NCI-H1092 (cell line): ENCODE measurements at places on chromosomes 11 and 22.

- DNase-seq, result no peak
Observed at GRCh38 chr11:69539416-69540117, 58.1 kb downstream of the LINC01488 start.

DNA sequence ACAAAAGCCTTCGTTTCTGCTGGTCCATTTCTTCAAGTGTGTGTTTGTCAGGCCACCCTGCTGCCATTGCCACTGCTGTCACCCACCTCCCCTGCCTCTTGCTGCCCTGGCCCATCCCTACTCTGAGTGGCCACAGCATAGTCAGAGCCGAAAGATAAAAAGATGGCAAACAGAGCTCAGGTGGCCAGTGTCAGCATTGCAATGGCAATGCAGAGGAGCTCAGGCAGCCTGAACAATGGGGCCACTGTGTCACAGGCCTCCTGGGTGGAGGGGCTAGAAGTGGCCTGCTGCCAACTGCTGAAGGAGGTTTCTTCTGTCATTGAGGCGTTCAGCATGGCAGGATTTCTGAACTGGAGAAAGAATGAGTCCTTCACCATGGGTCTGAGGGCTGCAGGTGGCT is 137.1 kb downstream of the CSNK2A3 start:
- no peak for DNase-seq

DNA sequence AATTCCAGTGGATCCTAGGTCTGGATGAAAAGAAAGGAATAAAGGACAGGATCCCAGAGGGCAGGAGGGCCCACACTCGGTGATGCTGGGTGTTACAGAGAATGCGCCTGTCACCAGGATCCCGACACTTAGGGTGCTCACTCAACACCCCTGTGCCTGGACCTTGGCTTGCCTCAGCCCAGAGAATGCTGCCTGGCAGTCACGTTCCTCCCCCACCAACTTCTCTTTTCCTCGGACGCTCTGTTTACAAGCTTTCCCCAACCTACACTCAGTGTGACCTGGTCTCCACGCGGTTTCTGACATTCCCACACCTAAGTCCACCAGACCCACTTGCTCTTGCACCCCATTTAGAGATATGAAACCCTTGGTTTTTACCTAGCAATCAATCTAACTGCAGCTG is 38.0 kb upstream of the ETS1 start:
- no peak for DNase-seq

DNA sequence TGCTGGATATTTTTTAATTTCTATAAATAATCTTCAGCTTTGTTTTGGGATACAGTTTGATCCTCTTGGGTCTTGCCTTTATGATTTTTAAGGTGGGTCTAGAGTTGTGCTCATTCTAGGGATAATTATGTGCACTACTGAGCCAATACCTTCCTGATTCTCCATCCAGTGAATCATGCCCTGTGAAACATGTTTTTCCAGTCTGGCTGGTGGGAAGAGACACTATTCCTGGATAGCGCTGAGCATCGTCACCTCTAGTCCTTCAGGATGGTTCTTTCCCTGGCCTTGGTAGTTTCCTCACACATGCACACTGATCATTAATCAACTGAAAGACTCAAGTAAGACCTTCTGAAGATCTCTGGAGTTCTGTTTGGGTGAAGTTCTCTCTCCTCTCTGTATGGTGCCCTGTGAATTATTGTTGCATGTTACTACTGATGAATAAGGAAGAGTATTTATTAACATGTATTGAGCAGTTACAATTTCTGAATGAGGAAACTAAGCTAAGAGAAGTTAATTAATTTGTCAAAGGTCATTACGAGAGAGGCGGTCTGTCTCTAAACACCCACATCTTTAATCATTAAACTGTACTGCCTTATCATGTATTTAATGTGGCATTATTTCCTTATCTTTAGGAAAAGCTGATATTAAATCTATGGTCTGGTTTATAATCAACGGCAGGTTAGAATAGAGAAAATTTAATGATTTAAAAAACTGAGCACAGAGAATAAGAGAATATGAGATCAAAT is 39.1 kb upstream of the LIPT2 start:
- DNase-seq, result no peak

DNA sequence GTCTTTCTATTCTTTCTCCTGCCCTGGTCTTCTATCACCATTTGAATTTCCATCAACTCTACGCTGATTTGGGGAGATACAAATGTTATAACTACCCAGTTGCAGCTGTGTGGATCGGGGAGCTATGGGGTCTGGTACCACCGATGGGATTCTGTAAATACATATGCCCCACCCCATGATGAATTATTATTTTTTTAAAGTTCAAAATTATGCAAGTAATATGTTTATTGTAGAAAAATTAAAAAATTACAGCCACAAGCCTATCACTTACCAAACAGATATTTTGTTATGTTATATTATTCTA is 52.4 kb upstream of the CLMP start:
- DNase-seq, result no peak

DNA sequence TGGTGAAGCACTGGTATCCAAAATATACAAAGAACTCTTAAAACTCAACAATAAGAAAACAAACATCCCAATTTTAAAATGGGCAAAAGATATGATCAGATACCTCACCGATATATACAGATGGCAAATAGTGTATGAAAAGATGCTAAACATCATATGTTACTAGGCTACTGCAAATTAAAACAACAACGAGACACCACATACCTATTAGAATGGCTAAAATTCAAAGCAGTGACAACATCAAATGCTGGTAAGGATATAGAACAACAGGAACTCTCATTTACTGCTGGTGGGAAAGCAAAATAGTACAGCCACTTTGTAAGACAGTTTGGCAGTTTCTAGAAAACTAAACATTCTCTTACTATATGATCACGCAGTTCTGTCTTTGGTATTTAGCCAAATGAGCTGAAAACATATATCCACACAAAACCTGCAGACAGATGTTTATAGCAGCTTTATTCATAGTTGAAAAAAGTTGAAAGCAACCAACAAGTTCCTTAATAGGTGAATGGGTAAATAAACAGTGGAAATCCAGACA is 38.5 kb downstream of the SIK3 start:
- DNase-seq, result no peak

GRCh38 chr22:23067023-23067650 is 3.2 kb upstream of the GNAZ start:
- DNase-seq, result no peak

DNA sequence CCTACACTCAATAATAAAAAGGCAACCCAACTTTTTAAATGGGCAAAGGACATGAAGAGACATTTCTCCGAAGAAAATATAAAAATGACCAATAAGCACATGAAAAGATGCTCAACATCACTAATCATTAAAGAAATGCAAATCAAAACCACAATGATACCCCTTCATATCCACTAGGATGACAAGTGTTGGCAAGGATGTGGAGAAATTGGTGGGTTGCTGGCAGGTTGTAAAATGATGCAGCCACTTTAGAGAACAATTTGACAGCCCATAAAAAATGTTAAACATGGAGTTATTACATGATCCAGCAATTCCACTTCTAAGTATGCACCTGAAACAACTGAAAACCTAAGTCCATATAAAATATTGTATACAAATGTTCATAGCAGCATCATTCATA is 73.2 kb upstream of the LMO2 start:
- no peak for DNase-seq

- no peak for DNase-seq
Observed at GRCh38 chr11:61717286-61718033, 35.0 kb upstream of the MYRF start.

DNA sequence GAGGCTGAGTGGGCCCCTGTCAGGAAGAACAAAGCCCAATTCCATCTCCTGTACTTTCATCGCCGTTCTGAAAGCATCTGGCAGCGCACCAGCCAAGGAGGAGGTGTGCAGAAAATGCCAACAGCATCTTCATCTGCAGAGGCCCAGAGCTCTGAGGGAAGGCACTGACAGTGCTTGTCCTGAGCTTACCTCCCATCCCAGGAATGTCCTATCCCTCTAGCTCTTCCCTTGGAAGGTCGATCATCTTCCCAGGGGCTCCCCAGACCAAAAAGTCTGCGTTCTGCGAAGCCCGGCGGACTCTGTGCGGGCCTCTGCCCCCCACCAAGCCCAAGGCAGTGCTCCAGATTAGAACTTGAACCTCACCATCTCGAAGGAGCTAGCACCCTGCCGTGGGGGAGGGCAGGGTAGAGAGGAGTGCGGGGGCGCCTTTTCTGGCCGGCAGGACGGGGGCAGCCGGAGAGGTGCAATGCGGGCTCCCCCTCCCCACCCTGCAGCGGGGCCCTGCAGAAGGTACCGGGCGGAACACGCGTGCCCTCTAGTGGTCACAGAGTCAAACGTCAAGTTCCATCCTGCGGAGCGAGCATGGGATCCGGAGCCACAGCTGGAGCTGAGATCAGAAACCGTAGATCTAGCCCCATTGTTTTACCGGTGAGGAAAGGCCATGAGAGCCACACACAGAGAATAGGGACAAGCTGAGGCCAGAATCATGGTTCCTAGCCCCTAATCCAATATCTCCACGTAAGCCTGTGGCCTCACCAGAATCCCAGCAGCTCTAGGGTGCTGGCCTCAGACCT is 5.0 kb downstream of the SCN2B start:
- DNase-seq, result peak; percentile 79

DNA sequence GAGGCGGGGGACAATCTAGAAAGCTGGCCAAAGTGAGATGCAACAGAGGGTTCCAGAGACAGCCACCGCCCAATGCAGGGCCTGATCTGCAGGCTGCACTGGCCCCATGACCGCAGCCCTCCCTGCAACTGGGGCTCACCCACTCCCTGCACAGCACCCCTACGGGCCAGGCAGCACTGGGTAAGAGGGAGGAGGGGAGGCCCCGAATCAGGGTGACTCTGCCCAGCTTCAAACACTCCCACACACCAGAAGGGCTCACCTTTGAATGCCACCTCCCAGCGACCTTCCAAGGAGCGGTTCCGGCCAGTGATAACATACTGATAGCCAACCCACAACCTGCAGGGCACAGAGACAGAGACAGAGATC is 59.3 kb downstream of the DGCR2 start:
- DNase-seq, result no peak

DNA sequence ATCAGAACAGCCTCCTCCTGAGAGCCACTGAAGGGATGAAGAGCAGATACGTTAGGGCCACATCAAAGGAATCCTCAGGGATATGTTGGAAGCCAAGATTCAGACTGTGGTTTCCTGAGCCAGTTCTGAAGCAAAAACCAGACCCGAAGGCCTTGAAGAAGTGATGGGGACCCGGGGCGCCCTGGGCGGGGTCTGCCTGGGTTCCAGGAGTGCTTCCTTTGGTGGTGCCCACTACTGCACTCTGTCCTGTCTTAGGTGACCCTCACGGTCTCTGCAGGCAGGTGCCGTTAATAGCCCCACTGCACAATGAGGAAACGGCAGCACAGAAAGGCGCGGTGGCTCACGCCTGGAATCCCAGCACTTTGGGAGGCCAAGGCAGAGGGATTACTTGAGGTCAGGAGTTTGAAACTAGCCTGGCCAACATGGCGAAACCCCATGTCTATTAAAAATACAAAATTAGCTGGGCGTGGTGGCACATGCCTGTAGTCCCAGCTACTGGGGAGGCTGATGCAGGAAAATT is 12.9 kb upstream of the SH3BP1 start:
- DNase-seq, result no peak

GRCh38 chr11:35983981-35984380 is 40.1 kb downstream of the LDLRAD3 start:
- no peak for DNase-seq

DNA sequence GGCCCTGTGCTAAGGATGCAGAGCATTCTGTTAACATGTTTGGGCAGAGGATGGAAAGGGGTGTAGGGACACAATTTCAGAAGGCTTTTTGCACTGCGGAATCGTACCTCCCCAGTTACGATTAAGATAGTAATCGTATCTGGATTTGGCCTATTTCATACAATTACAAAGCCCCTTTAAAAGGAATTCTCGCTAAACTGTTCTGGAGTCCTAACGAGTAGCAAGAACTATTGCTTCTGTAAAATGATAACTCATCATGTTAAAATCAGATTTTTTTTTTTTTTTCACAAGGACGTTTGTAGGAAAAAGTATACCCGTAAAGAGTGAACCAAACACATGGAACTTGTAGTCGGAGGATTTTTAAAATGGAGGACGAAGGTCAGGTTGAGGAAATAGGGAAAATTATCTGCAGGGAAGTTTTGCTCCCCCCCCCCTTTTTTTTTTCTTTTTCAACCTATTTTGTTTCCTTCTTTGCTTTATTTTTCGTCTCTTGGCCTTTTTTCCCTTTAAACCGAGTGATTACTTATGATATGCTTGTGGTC is 934 bp downstream of the HSD17B12 start:
- DNase-seq, result no peak

GRCh38 chr11:118918686-118919280 is 6.9 kb downstream of the BCL9L start:
- no peak for DNase-seq

GRCh38 chr22:35033635-35034296 is 32.2 kb upstream of the ISX start:
- DNase-seq, result no peak

DNA sequence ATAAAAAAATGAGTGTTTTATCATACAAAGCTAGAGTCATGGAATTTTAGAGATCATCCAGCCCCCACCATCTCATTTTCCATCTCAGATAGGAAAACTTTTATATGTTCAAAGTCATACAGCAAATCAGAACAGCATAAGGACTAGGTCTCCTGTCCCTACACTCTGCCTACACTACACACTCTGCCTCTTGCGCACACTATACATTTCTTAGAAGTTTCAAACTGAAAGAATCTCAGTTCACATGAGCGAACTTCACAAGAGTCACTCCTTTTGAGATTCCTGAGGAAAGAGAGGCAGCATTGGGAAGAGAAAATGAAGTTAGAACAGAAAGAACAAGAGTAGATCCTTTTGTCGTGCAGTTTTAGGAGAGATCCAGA is 36.5 kb downstream of the ART5 start:
- DNase-seq, result no peak

GRCh38 chr11:68146704-68147474 is 25.7 kb upstream of the CHKA start:
- DNase-seq, result peak; percentile 90

- DNase-seq, result no peak
Observed at GRCh38 chr11:58562375-58562800, 13.3 kb downstream of the LPXN start.

DNA sequence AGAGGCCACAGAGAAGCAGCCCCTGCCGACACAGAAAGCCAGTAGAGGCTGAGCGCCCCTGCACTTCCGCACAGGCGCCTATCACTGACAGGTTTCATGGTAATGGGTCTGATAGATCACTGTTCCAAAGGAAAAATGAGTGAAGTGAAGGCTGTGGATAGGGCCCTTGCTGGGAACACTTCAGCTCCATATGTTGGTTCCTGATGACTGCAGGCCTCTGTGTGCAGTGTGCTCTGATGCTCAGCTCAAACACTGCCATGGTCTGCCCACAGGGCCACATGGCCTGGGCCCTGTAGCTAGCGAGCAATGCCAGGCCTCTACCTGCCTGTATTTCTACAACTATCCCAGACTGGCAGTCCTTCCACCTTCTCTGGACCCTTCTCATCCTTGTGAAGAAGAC is 62.7 kb upstream of the CLTCL1 start:
- no peak for DNase-seq

GRCh38 chr22:40709752-40710413 is 30.6 kb downstream of the MCHR1 start:
- DNase-seq, result no peak

DNA sequence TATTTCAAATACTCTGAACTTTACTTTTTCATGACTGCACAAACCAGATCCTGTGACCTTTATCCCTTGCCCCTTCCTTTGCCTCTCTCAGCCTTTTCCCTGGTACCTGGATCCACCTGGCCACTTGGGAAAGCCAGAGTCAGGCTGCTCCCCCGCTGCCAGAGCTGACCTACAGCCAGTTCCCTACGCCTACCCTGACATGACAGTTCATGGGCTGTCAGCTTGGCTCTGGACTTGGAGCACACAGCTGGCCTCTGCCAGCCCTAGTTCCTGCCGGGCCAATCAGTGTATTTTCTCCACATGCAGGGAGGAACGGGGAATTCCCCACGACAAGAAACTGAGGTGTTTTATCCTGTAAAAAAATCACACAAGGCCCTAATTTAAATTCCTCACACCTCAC is 382.6 kb downstream of the INSC start:
- DNase-seq, result no peak
